A549 treated with GW870086 at 1 μM for 4 hours (cell line): ENCODE measurements at places on chromosomes 13 and 19. TPM values are rescaled to one million over a fixed set of nuclear protein-coding genes. Genes with fewer than 3 reads are reported as not detected.

ZNF562 gene
- 4.9 to 7.0 TPM (median 6.3 TPM) in 5 replicates for total RNA-seq

SCN1B gene
- 15.3 to 20.9 TPM (median 20.5 TPM) in 5 replicates for total RNA-seq

TBXA2R gene
- 0.74 to 1.2 TPM (median 0.99 TPM) in 5 replicates for total RNA-seq

KIR3DL1 gene
- total RNA-seq = not detected in 5 replicates

NBEA gene
- total RNA-seq = 1.5 to 2.3 TPM (median 2.0 TPM) in 5 replicates

PLPP2 gene
- 81.0 to 109 TPM (median 101 TPM) in 5 replicates for total RNA-seq

CDADC1 gene
- 5.3 to 10.1 TPM (median 7.6 TPM) in 5 replicates for total RNA-seq

AMER2 gene
- not detected in 5 replicates for total RNA-seq

CYP2A7 gene
- total RNA-seq = not detected in 5 replicates

MYH14 gene
- 4.4 to 7.0 TPM (median 6.4 TPM) in 5 replicates for total RNA-seq

RDH8 gene
- 0.14 to 0.31 TPM (median 0.28 TPM) in 4 of 5 replicates, not detected in the other for total RNA-seq

SYCN gene
- not detected in 5 replicates for total RNA-seq

RGL3 gene
- total RNA-seq = 0.66 to 2.4 TPM (median 1.9 TPM) in 5 replicates

ZNF682 gene
- not detected in 5 replicates for total RNA-seq
